Activated naive CD4-positive, alpha-beta T cell treated with anti-CD3 and anti-CD28 coated beads, Interleukin-2, amount 50 U/mL, for 72 hours (primary cell): ENCODE measurements at places on chromosomes 4 and X.

DNA sequence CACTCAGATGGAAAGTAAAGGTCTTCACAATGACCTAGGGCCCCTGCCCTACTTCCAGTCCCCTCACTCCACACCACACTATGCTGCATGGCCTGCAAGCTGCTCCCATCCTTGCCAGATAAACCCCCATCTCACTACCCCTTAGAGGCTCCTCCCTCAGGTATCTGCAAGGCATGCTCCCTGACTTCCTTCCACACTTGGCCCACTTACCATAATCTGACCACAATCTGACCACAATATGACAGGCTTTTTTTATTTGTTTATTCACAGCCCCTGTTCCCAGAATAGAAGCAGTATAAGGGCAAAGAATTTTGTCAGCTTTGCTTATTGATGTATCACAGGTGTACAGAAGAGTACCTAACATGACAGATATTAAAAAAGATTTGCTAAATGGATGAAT, 124.7 kb downstream of the CAMK2D start:
- DNase-seq, result no peak

DNA sequence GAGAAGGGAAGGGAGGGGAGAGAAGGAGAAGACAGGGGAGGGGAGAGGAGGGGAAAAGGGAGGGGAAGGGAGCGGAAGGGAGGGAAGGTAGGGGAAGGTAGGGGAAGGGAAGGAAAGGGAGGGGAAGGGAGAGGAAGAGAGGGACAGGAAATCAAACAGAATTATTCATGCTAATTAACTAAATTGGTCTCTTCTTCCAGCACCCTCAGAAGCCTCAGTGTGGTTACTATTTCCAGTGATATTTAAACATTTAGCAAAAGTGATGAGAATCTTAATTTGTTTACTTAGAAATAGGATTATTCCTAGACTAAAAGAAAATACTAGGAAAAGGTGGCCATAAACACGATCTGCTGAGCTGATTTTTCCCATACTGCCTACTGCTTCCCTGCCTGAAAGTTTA, 193.1 kb upstream of the CPEB2 start:
- DNase-seq, result no peak

- DNase-seq, result no peak
Measured at GRCh38 chr4:38715050-38715449, 51.1 kb downstream of the KLF3 start.

GRCh38 chrX:80879143-80879542, 69.5 kb upstream of the BRWD3 start:
- DNase-seq, result no peak

DNA sequence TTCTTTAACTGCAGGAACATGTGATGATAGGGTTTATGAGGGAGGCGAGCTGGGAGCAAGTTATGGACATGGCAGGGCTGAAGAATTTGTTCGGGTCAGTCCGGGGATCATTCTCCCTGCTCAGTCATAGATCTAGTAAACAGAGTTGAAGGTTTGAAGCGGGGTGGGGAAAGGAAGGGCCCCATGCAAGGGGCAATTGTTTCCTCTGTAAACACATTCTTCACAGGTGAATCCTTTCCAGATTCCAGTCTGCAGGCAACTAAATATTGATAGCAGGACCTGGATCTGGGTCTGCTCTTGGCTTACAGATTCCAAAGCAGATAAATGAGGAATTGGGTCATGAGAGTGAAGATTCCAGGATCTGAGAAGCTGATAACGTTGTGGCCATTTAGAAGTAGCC, 44.3 kb upstream of the ARHGAP24 start:
- DNase-seq, result no peak

DNA sequence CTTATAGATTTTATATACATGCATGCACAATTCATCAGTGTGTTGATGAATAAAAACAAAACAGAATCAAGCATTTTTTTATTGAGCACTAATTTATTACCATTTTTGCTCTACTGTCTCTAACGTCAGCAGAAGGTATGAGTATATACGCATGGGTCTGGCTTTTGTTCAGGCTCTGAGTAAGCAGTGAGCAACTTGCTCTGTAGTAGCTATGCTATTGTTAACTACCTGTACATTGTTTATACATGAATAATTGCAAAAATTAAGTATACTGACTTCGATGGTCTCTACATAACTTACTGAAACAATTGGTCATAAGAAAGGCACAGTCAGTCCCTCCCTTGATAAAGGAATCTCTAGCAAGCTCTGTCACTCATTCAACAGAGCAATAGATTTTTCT, 122.9 kb downstream of the RS1 start:
- DNase-seq, result no peak

DNA sequence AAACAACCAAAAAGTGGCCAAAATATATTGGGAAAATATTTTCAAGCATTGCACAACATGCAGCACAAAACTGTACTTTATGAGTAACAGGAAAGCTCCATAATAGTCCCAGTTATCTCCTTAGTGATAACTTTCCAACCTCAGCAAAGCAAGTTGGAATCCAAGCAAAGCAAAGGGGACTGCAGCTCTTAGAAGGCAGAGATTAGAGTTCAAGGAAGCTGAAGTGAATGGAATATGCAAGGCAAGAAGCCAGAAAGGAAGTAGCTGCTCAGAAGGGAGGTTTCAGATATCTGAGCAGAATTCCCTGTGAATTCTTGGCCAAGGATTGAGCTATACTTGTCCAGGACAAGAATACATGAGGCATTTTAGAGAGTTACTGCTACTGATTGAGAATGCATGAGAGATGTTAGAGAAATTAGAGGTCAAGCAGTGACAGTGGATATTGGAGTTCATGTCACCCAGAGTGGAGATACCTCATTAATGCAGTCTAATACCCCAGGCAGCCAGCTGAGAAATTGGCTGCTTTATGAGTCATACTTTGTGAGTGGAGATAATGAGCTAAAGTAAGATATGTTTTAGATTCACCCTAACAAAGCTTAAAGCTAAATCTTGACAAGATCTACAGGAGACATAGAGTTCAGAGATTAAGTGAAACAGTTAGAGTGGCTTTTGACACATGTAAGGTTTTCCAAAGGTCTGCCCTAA, 102.8 kb downstream of the INPP4B start:
- no peak for DNase-seq

GRCh38 chr4:93221771-93222170, 606.8 kb upstream of the ATOH1 start:
- no peak for DNase-seq

DNA sequence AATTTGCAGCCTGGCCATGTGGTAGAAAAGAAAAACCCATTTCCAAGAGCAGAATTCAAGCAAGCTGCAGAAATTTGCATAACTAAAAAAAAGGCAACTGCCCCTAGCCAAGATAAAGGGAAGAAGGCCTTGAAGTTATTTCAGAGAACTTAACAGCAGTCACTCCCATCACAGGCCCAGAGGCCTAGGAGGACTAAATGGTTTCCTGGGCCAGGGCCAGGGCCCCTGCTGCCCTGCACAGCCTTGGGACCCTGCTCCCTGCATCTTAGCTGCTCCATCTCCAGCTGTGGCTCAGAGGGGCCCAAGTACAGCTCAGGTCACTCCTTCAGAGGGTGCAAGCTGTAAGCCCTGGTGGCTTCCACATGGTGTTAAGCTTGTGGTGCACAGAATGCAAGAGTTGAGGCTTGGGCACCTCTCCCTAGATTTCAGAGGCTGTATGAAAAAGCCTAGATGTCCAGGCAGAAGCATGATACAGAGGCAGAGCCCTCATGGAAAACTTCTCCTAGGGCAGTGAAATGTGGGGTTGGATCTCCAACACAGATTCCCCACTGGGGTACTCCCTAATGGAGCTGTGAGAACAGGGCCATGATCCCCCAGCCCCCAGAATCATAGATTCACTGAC, 6.7 kb upstream of the MID2 start:
- no peak for DNase-seq

DNA sequence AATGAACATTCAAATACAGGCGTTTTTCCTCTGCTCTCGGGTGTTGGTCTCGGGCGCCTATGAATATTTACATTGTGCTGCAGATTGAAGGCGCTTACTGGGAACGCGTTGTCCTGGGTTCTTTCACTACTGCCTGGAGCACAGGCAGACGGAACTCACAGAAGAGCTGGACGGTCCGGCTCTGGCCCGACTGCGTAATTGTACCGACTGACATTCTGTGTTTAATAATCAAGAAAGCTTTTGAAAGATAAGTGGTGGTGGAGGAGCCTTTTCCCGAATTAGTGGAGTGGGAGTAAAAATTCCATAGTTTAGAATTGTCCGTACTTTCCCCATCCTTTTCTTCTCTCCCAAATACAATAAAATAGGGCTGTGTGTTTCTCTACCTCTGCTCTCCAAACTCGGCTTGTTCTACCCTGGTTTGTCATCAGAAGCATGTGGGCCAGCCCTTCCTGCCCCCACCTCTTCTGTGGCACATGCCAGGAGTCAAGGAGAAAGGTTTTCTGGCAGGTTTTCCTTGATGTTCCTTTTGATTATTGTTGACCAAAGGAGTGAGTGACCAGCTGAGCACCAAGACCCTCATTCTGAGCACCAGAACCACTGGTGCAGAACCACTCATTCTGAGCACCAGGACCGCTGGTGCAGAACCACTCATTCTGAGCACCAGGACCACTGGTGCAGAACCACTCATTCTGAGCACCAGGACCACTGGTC, 2.3 kb downstream of the FHDC1 start:
- no peak for DNase-seq

DNA sequence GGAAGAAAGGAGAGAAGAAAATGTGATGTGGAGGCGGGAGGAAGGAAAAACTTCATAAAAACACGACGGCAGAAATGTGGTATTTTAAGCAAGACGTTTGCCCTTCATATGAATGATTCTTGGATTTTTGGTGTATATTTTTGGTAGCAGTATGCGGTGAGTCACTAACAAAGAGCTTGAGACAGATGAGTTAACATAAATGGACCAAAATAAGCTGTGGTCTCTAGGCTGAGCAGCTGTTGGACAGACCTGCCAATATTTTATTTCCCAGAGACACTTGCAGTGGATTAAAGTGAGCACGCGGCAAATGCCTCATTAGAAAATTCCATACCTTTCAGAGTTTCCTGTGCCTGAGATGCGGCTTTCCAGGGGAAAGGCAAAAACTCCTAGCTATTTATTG, 43.1 kb upstream of the RPS6KA3 start:
- no peak for DNase-seq

DNA sequence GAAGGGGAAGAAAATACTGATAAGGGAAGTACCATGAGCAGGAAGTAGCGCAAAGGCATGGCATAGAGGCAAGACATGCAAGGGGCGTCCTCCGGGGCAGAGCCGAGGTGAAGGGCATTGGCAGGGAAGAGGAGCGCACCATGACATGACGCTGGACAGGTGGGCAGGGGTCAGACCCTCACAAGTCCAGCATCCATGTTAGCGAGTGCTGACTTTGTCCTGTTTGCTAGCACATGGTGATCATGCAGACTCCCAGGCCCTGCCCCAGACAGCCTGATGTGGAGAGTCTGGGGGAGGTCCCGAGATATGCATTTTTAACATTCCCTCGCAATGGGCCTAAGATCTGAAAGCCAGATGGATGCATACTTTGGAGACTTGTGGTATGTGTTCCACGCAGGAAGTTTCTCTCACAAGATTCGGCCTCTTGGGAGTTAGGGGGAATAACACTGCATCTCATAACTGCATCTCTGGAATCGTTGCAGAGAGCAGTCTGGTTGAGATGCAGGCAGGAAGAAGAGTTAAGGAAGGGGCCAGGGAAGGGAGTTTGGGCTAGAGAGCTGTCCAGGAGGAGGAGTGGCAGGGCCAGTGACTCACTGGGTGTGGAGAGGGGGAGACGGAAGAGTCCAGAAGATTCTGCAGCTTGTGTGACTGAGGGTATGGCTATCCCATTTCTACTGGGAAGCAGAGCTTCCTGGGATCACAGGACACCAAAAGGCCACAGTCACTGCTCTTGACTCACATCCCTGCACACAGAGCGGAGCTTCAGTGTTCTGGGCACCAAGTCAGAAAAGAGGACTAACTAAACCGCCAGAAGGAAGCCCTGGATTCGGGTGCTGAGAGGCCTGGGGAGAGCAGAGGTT, 59.7 kb downstream of the FAM184B start:
- no peak for DNase-seq

GRCh38 chr4:105116616-105117319, 29.9 kb upstream of the TET2 start:
- DNase-seq, result no peak

GRCh38 chrX:20519826-20520225, 253.1 kb upstream of the RPS6KA3 start:
- DNase-seq, result no peak

DNA sequence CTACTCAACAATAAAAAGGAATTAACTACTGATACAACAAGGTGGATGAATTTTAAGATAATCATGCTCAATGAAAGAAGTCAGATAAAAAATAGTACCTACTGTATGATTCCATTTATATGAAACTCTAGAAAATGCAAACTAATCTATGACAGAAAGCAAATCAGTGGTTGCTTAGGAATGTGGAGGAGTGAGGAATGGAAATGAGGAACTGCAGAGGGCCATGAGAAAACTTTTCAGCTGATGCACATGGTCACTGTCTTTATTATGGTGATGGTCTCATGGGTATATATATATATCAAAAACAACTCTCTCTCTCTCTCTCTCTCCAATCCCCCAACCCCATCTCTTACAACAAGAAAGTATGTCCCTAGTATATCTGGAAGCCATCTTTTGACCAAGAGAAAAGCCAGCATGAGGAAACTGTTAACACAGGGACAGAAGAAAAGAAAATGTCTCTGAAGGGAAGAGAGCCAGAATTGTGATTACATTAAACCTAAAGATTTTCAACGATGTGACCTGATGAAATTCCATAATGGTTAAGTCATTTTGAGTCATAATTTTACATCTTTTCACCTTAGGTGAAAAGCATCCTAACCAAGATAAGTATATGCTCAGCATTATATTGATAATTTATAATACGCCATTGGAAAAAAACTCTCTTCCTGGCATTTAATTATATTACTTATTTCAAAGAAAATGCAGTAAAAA, 8.5 kb upstream of the NFKB1 start:
- DNase-seq, result no peak

GRCh38 chr4:71559957-71560571, 221.2 kb downstream of the SLC4A4 start:
- no peak for DNase-seq

DNA sequence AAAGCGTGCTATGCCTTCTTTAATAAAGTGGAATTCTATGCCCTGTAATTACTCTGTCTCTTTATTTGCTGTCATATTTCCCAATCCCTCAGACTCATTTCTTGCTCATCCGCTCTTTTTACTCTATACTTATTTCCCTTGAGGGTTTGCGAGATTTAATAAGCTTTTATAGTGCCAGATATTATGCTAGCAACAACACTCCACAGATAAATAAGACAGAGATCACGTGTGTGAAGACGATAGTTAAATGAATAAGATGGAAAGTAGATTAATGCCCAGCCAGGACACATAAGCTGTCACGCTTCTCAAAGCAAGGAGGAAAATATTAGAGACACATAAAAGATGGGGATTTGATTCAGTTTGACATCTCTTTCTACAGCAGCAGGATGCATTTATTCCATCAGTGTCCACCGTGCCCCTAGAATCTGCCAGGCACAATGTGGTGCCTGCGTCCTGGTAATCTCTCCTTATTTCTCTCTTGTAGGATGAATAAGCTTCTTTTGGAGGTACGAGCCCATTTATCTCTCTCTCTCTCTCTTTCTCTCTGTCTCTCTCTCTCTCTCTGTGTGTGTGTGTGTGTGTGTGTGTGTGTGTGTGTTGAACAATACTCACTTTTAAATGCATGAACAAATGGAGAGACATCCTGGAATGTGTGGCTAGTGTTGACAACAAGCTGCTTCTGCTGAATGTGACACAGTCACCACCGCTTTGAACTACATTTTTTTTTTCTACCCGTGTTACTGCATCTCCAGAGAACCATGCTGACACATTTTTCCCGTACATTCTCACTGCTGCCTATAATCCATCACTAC, 48.2 kb downstream of the TMEM156 start:
- no peak for DNase-seq
